ENCODE measurements at places on chromosomes 6 and 20.

DNA sequence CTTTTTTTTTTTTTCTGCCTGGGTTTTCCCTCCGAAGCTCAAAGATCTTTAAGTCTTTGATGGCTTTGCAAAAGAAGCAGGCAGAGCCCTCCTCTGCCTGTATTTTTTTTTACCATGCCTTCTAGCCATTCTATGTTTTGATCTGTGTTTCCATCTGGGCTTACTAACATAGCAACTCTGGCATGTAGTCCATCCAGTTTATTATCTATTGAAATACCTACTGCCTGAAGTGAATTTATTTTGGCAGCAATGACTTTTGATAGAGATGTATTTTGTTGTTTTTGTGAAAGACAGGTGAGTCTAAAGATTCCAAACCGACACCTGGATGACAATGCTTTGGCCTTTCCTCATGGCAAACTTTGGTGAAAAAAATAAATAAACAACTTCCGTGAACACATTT is 1157.7 kb upstream of the MAP3K7 start:
- DNase-seq = no peak

- no peak for DNase-seq
Observed at GRCh38 chr20:4797275-4797674, 75.6 kb downstream of the PRND start.

DNA sequence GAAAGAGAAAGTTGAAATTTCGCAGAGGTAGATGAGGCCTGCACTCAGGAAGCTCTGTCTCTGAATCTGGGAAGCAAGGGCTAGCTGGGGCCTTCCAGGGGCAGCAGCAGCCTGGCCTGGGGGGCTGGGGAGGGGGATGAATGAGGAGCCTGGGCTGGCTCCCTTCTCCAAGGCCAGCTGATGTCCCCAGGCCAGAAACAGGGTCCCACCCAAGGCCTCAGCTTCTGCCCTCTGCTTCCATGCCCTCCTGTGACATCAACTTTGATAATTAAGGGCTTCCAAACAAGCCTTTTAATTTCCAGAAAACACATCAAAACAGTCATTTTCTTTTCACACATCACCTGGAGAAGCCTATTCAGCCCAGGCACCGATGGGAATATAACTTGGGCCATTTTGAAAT is 15.4 kb downstream of the TFAP2A start:
- no peak for DNase-seq

DNA sequence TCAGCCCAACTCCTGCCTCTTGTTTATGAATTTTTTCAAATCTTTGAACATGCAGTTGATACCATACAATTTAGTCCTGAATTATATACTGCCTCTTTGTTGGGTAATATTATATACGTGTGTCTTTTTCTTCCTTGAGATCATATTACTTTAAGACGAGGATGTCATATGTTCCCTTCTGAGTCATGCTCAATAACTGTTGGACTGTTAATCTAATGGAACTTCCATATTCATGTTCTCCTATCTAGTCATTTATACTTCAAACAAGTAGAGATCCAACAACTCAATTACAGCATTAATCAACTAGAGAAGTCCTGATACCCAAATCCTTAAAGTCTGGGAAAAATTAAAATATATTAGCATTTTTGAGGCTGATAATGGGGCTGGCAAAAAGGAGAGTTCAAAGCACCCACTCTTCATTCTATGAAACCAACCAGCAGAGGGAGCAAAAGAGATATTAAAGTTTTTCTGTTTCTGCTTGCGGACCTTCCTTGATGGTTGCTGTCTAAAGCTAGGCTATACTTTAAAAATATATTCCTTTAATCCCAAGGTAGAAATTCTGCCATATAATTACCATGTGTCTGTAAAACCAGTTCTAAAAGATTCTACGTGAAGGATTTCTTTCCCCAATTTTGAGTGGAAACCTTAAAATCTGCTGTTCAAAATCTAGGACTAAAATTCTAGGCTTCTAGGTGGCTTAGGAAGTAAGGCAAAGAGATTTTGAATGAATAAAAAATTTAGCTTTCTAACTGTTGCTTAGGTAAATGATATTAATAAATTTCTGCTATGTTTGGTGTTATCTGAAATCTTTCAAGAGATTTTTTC is 498.9 kb downstream of the BCKDHB start:
- peak; percentile 56 for DNase-seq

DNA sequence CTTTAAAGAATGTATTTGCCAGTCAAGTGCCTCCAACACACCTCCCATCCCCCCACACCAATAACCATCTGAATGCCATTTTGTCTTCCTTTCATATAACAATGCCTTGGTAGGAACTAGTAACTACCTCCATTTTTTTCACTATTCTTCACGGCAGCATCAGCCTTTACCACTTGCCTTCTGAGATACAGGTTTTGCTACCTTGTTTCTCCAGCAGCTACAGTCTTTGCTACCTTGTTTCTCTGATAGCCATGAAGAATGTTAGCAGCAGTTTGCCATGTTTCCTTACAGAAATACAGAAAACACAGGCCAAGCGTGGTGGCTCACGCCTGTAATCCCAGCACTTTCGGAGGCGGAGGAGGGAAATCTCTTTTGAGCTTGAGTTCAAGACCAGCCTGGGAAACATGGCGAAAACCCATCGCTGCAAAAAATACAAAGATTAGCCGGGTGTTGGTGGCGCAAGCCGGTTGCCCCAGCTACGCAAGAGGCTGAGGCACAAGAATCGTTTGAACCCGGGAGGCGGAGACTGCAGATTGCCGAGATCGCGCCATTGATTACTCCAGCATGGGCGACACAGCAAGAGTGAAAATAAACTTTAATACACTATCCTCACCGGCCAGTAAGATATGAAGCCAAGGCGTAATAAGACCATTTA is 100.9 kb downstream of the HFE start:
- DNase-seq = peak; percentile 96

DNA sequence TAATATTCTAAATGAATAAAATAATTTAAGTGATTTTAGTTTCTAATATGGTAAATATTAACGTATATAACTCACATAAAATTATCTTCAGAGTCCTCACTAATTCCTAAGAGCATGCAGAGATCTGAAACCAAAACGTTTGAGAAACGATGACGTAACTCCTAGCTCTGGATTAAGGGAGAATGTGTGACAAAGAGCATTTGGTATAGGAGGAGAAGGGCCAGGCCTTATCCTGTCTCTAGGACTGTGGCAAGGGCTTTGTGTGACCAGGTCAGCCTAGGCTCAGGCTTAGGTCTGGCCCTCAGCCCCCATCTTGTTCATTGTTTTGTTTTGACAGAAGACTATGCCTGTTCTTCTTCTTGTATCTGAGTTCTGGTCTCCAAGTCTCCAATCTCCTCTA is 19.2 kb upstream of the POLR1H start:
- DNase-seq = no peak

Measured in hematopoietic multipotent progenitor cell treated with erythropoietin and hydrocortisone succinate and interleukin-3 and kit ligand, for 4 days (in vitro differentiated cells).